ENCODE measurements at places on chromosomes 7 and 10.

GRCh38 chr10:103645141-103646054 lies 151.9 kb downstream of the NEURL1 start:
- DNase-seq: peak; percentile 80

DNA sequence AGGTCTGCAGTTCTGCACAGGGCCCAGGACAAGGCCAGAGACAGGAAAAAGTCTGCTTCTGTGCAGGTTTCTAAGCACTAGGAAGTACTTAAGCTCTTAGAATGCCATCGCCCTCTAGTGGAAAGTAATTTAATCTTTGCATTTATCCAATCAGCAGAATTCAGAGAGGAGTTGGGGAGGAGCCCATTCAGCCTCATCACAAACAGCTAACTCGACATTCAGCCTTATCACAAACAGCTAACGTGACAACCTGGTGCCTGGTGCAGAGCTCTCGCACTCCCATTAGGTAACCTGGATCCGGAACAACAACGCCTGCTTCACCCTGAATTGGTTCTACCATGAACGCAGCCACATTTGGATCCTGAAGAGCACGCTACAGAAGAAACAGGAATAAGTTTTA lies 15.2 kb downstream of the OAT start:
- peak; percentile 76 for DNase-seq

GRCh38 chr7:38825721-38826440 lies 83.1 kb downstream of the VPS41 start:
- no peak for DNase-seq

GRCh38 chr10:59718257-59718656 lies 8.6 kb upstream of the SLC16A9 start:
- DNase-seq: no peak

- no peak for DNase-seq
Measured at GRCh38 chr7:69885431-69885830, 287.2 kb downstream of the AUTS2 start.

- DNase-seq: no peak
Measured at GRCh38 chr7:80153446-80153845, 18.8 kb downstream of the GNAI1 start.

GRCh38 chr7:17466216-17466615 lies 167.8 kb downstream of the AHR start:
- no peak for DNase-seq

GRCh38 chr10:71023704-71024283 lies 135.4 kb upstream of the PCBD1 start:
- DNase-seq: no peak

DNA sequence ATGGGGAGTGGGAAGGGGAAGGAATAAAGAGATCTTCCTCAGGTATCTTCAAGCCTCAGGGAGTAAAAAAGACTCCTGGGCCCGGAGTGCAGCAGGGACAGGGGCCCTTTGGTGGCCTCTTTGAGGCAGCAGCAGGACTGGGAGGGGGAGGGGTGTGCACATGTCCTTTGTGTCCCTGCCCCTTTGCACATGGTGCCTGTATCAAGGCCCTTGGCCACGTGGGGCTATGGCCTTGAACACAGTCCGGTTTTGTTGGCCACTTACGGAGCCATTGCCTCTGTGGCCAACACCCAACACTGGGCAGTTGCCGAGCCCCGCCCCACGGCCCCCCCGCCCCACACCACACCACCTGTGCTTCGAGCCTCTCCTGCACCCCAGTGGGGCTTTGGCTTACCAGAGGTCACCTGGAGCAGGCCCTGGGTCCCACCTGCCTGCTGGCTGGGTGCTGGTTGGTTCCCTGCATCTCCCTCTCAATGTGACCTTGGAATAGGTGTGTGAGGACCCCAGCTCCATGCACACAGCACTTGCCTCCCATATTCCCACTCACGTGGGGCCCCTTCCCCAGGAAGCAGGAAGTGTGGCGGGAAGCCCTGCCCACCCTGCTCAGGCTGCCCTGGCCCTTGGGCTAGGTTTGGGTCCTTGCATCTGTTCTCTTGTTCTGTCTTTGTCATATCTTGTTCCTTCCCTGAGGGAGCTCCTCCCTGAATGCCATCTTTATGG lies 5.4 kb downstream of the SAP25 start:
- DNase-seq: no peak

DNA sequence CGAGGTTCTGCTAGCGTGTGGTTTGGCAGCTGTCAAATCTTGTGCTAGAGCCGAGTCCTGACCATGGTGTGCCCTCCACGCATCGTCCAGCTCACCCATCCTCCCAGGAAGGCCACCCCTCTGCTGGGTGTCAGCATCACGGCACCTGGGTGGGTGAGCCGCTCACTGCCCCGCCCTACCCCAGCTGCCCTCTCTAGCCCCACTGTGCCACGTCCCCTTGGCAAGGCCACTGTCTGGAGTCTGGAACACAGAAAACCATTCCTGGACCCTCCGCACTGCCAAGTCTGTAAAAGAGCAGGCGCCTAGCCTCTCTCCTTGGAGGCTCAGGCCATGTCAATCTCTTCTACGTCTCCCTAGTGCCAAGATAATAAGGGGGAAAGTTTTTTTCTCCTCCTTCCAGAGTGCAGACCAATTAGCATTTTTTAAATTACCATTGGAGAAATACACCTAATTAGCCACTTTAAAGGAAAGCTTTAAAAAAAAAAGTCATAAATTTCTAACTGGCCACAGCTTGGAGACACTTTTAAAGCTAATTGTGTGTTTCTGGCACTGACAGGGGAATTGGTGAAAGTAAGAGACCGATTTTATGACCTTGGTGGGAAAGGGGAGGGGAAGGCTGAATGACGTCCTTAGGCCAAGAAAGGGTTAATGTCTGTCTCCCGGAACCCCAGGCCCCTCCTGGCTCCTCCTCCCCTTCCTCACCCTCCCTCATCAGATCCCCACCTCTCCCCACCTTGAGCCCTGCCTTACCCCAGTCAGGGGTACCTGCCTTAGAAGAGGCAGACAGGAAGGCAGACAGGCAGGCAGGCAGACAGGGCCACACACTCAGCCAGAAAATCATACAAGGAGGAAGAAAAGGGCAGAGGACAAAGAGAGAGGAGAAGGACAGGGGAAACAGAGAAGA lies 151.2 kb downstream of the PLXNA4 start:
- DNase-seq: no peak

- no peak for DNase-seq
Measured at GRCh38 chr10:100873827-100874326, 38.9 kb upstream of the SLF2 start.

GRCh38 chr10:107275806-107276205 lies 111.3 kb upstream of the SORCS1 start:
- no peak for DNase-seq

DNA sequence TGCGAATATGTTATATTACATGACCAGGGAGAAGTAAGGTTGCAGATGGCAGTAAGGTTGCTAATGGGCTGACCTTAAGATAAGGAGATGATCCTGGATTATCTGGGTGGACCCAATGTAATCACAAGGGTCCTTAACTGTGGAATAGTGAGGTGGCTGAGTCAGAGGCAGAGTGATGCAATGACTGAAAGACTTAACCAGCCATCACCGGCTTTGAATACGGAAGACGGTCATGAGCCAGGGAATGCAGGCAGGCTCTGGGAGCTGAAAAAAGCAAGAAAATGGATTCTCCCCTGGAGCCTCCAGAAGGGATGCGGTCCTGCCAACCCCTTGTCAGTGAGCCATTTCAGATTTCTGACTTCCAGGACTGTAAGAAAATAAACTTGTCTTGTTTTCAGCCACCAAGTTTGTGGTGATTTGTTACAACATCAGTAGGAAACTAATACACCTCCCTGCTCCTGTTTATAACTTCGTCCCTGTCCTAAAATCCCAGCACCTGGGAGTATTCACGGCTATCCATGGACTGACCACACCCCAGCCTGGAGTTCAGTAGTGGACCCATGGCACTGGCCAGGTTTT lies 4.6 kb upstream of the C10orf95 start:
- DNase-seq: no peak

DNA sequence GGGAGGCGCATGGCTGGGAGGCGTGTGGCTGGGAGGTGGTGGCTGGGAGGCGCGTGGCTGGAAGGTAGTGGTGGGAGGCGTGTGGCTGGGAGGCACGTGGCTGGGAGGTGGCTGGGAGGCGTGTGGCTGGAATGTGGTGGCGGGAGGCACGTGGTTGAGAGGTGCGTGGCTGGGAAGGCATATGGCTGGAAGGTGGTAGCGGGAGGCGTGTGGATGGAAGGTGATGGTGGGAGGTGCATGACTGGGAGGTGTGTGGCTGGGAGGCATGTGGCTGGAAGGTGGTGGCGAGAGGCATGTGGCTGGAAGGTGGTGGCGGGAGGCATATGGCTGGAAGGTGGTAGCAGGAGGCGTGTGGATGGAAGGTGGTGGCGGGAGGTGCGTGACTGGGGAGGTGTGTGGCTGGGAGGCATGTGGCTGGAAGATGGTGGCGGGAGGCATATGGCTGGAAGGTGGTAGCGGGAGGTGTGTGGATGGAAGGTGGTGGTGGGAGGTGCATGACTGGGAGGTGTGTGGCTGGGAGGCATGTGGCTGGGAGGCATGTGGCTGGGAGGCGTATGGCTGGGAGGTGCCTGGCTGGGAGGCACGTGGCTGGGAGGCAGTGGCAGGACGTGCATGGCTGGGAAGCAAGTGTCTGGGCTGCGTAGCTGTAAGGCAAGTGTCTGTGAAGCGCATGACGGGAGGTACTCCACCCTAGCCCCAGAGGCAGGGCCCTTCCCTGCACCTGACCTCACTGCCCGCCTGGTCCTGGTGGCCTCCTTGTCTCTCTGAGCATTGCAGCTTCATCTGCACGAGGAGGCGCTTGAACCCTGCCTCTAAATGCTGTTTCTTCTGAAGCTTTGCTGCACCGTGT lies 35.1 kb downstream of the FOXK1 start:
- DNase-seq: no peak

DNA sequence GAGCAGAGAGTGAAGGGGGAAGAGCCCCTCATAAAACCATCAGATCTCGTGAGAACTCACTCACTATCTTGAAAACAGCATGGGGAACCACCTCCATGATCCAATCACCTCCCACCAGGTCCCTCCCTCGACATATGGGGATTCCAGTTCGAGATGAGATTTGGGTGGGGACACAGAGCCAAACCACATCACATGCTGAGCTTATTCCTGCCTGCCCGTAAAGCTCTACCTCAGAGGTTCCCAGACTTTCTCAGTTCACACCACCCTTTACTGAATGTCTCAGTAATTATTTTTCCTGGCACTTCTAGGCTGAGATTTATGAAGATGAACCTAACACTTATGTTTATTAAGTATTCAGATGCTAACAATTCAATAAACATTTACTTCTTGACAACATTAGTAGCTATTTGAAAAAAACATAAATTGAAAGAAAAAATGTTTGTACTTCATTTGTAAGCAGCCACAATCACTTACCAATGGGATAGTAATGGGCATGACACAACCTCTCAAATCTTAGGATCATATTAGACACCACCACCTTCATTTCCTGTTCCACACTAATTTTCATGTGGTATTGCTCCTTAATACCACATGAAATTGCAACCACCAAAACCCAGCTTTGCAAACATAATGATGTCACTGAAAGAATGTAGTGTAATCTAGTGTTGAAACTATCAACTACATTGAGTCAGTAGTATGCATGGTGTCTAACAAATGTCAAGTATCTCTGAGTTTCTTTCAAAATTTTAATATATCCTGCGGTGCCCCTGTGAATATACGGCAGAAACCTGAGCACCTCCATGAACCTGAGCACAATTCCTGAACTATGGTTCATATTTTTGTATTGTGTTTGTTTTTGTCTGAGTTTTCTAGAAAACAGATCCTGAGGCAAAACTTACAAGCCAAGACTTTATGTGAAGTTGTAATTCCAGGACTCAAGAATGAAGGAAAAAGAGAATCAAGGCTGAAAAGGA lies 4.5 kb upstream of the DGKI start:
- no peak for DNase-seq

DNA sequence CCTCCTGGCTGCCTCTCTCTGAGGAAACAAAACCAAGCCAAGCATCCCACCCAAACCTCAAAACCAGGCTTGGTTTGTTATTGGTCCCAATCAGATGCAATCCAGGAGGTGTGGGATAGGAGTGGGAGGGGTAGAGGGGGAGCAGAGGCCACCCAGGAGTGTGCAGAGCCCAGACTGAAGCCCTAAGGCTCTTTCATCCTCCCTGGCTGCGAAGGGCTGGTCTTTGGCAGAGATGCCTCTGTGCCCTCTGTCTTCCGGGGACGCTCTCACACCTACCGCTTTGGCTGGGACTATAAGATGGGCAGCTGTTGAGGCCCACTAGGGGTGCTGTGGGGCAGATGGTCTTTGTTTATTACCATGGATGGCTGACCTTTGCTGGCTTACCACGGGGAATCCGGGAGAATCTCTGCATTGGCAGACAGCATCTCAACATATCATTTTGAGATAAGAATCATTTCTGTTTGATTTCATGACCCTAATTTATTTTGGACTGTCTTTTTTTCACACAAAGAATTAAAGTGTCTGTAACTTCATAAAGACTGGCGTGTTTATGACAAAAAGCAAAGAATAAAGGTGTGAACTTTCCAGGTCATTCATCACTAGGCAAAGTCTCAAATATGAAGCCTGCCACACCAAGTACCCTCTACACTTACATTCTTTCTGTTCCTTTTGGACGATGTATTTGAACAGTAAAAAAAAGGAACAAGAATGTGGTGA lies 6.5 kb upstream of the DENND2A start:
- DNase-seq: peak; percentile 59

Data from hematopoietic multipotent progenitor cell (in vitro differentiated cells).